ENCODE measurements at places on chromosomes 16 and 17. TPM values are rescaled to one million over a fixed set of nuclear protein-coding genes. Genes with fewer than 3 reads are reported as not detected.

DNA sequence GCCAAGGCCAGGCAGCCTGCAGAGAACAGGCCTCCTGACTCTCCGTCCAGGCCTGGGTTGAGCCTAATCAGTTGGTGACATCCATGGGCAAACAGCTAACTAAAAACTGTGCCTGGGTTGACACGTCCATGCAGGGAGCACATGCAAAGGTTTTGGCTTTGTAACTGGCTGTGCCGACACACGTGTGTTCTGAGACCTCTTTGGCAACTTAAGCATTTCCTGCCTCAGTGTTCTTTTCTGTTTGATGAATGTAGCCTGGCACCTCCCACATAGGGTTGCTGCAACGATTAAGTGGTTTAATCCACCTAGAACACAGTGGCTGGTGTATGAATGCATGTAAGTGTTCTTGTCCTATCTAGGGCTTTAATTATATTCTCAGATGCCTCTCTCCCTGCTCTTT is 3.2 kb downstream of the BCO1 start:
- DNase-seq: no peak

- no peak for DNase-seq
Observed at GRCh38 chr17:42290577-42290976, 2.3 kb downstream of the STAT5A start.

DNA sequence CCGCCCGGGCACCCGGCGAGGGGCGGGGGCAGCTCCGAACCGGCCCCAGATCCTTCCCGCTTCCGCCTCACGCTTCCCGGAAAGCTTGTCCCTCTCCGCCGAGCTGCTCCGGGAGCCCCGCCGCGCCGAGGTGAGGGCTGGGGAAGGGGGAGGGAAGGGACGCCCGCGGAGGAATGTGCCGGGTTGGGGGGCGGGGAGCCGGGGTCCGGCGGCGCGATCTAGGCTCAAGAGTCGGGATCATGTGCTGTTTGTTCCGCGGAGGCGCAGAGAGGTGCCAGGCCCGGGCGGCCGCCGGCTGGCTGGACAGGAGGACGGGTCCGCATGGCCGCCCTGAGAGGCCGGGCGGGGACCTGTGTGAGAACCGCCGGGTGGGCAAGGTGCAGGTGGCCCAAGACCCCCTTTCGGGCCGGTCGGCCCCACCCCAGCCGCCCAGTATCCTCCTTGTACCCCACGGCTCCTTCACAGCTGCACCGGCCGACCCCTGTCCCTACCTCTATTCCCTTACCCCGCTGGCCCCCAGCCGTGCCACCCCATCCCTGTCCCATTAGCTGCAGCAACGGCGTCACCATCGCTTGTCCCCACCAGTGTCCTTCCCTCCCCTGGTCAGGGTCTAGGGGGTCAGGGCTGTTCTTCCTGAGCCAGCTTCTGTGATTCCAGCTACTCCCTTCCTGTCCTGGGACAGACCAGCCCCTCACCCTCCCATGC is 429 bp downstream of the KIF1C start:
- DNase-seq: no peak

GRCh38 chr17:44219616-44220212 is at the start of gene UBTF:
Gene UBTF, minus strand, starts transcription at chr17:44219675. Its CDS starts 1,446 bp downstream, at chr17:44218229.
- no peak for DNase-seq

DNA sequence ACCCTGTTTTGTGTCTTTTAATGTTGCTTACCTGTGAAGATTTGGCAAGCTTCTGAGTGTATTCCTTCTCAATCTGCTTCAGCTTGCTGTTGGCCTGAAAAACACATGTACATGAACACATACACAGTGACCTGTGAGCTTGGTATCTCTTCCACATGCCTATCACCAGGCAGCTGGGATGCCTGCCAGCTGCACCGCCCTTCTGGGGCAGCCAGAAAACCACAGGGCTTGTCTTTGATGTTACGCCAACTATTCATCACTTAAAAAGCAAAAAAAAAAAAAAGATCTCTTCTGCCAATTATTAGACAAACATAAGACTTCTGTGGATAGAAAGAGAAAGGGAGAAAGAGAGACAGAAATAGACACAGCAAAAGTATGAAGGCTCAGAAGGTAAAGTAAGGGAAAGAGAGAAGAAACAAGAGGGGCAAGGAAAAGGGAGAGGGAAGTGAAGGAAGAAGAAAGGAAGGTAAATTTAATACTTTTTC is 189.2 kb upstream of the AXIN2 start:
- peak; percentile 96 for DNase-seq

The CMTM2 gene
- total RNA-seq: not detected

The PRSS36 gene
- 1.3 TPM for total RNA-seq

Measured in bronchial epithelial cell (primary cell).